Small intestine (tissue), 16 donors: ENCODE measurements at places on chromosomes 2 and 18. TPM values are rescaled to one million over a fixed set of nuclear protein-coding genes. Genes with fewer than 3 reads are reported as not detected.
A peak's percentile ranks its signal among the peaks of the same experiment; 100 is the strongest.

GRCh38 chr2:102485147-102485785 lies 12.2 kb downstream of the SLC9A4 start:
- no peak overlapping the region for H3K27ac ChIP-seq
- H3K27me3 ChIP-seq: no peaks in the 10 kb centered on the region
- H3K36me3 ChIP-seq: no peaks in the 10 kb centered on the region
- no peaks in the 10 kb centered on the region for H3K4me1 ChIP-seq

DNA sequence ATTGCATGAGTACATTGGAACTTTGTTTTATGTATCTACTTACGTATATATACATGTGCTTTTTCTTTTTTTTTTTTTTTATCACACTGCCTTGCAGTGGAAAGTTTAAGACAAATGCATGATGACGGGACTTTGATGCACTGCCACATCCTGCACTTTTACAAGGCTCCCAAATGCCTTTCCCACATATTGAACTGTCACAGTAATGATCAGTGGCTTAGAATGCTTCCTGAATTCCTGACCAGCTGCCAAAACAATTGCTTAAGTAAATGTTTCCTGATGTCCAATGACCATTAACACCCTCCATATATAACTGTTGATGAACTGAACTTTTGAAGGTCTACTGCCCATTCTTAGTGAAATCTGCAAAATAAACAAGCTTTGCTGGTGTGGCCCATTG lies 60.2 kb downstream of the LYPD6B start:
- no peaks in the 10 kb centered on the region for H3K27me3 ChIP-seq
- H3K27ac ChIP-seq: no peak overlapping the region
- DNase-seq: peak; percentile 5
- H3K4me1 ChIP-seq: no peaks in the 10 kb centered on the region

GRCh38 chr2:64383016-64383591 lies 70.9 kb upstream of the LGALSL start:
- no peaks in the 10 kb centered on the region for H3K36me3 ChIP-seq
- H3K27ac ChIP-seq: no peak overlapping the region
- no peaks in the 10 kb centered on the region for H3K4me1 ChIP-seq
- H3K27me3 ChIP-seq: no peaks in the 10 kb centered on the region
- no peak for DNase-seq

GRCh38 chr18:65527879-65528633 lies 222.8 kb upstream of the CDH7 start:
- no peaks in the 10 kb centered on the region for H3K36me3 ChIP-seq
- no peaks in the 10 kb centered on the region for H3K27me3 ChIP-seq
- H3K4me1 ChIP-seq: no peaks in the 10 kb centered on the region
- DNase-seq: no peak

- no peaks in the 10 kb centered on the region for H3K4me1 ChIP-seq
- no peak overlapping the region for H3K4me3 ChIP-seq
- DNase-seq: no peak
- H3K27ac ChIP-seq: no peak overlapping the region
These were observed 315.2 kb upstream of the RND3 start for GRCh38 chr2:150802635-150803034.

DNA sequence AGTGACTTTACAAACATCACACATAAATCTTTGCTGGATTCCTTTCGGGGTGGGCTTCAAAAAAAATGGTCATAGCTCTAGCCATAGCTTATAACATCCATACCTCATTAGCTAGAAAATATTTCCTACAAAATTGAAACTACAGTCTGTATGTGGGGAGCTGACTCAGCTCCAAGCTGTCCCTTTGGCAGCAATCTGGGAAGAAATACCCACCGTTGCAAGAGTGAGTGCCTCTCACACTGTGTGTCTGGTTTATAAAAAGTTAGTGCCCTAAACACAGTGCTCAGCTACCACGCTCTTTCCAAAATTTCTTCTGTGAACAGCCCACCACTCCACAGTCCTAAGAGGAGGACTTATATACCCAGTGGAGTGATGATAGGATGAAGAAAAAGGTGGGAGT lies 170.1 kb downstream of the RBM43 start:
- H3K27me3 ChIP-seq: no peaks in the 10 kb centered on the region
- no peak for DNase-seq
- H3K4me3 ChIP-seq: no peak overlapping the region
- no peaks in the 10 kb centered on the region for H3K4me1 ChIP-seq
- H3K27ac ChIP-seq: no peak overlapping the region

GRCh38 chr2:108080177-108080576 lies 93.9 kb downstream of the SLC5A7 start:
- H3K27me3 ChIP-seq: no peaks in the 10 kb centered on the region
- H3K27ac ChIP-seq: no peak overlapping the region
- no peak overlapping the region for H3K4me3 ChIP-seq
- no peak for DNase-seq
- H3K4me1 ChIP-seq: no peaks in the 10 kb centered on the region

DNA sequence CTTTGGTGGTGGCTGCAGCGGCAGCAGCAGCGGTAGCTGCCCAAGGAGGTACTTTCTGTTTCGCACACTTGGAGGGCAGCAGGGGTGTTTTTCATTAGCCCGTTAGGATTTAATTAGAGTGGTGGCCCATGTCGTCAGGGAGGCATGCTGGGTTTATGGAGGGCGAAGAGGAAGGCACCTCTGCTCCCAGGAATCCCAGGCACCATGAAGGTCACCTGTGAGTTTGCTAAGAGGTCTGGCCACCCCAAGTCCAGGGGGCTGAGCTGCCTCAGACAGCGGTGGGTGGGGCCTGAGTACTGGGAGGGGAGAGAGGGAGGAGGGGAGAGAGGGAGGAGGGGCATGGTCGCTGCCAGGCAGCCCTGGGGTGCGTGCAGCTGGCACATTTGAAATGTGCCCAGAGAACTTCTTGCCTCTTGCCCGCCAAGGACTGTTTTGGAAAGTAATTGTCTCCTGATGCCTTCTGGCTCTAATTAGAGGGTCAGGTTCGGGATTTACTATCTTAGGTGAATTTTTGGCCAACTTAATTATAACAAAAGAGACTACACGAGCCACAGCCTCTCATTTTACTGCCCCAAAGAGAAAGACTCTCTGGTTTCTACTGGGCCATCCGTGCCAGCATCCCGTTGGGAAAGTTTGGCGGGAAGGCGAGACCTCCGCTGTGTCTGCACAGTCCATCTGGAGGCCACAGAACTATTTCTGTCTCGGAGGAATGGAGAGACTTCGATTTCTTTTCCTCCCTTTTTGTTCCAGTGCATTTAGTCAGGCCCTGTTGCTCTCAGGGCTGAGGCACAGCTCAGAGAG lies 62.0 kb downstream of the GLI2 start:
- no peak overlapping the region for H3K27ac ChIP-seq
- H3K36me3 ChIP-seq: peaks cover 5% of the 10 kb centered on the region
- no peak for DNase-seq

DNA sequence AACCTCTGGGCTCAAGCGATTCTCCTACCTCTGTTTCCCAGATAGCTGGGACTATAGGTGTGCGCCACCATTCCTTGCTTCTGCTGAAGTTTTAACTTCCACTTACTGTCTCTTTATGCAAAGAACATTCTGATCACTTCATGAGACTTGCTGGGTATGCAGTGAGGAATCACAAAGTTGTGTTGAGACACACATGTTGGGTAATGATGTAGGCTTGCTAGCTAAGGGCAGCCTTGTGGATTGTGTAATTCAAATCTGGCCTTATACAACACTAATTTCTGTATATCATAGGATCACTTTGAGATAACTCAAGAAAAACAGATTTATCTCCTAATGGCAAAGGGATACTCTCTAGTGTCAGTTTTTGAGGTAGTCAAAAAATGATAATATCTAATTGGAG lies 24.2 kb downstream of the XRCC5 start:
- no peak overlapping the region for H3K27ac ChIP-seq
- DNase-seq: no peak
- no peaks in the 10 kb centered on the region for H3K4me1 ChIP-seq
- H3K4me3 ChIP-seq: no peak overlapping the region

DNA sequence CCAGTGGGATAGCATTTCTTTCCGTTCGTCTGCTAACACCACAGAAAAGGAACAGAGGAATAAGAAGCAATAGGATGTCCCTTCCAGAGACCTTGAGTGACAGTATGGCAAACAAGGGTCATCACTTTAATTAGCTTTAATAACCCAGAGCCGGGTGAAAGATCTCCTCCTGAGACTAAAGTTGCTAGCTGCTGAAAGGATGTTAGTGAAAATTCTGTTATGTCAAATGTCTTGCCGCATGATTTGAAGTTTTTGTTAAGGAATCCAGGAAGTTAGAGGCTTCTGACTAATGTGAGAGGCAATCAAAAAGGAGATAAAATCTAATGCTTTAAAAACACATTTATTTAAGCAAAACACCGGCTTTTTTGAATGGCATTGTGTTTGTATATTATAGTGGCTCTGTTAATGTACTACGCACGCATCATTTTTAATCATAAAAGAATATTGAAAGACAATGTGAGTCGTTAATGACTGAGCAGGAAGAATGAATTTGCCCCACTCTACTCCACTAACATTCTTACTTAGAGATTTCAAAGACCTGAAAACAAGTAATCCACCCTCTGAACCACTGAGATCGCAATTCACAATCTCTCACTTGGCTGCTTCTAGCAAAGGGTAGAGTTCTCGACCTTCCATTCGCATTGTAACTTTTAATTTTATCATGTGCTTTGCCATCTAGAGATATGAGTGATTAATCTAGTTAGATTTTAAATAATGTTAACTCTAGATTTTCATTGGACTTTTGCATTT lies 536.6 kb downstream of the LRRTM4 start:
- DNase-seq: no peak
- no peaks in the 10 kb centered on the region for H3K4me1 ChIP-seq
- no peaks in the 10 kb centered on the region for H3K36me3 ChIP-seq
- no peak overlapping the region for H3K4me3 ChIP-seq

DNA sequence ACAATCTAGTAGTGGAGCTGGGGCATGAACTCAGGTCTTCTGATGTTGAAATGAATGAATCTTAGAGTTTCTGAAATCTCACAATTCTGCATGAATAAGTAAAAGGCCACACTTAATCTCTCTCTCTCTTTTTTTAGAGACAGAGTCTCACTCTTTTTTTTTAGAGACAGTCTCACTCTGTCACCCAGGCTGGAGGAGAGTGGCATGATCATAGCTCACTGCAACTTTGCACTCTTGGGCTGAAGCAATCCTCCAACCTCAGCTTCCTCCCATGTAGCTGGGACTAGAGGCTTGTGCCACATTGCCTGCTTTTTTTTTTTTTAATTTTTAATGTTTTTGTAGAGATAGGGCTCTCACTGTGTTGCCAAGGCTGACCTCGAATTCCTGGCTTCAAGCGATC lies 68.9 kb upstream of the THOC1 start:
- H3K4me1 ChIP-seq: no peaks in the 10 kb centered on the region
- no peaks in the 10 kb centered on the region for H3K36me3 ChIP-seq

- no peaks in the 10 kb centered on the region for H3K36me3 ChIP-seq
- no peak overlapping the region for H3K4me3 ChIP-seq
- no peaks in the 10 kb centered on the region for H3K4me1 ChIP-seq
- H3K27ac ChIP-seq: no peak overlapping the region
These were observed 23.1 kb upstream of the TXNDC2 start for GRCh38 chr18:9862686-9863085.

The GALR1 gene
- polyA plus RNA-seq: not detected

The IL1R2 gene
- polyA plus RNA-seq: 1.6 TPM

The EHD3 gene
- 0.22 TPM for polyA plus RNA-seq
